ENCODE measurements at places on chromosomes 3 and 15.

GRCh38 chr3:49805897-49806701 lies 3.0 kb downstream of the INKA1 start:
- DNase-seq = peak; percentile 68

GRCh38 chr3:9330166-9330703 lies 32.6 kb upstream of the THUMPD3 start:
- DNase-seq = no peak

DNA sequence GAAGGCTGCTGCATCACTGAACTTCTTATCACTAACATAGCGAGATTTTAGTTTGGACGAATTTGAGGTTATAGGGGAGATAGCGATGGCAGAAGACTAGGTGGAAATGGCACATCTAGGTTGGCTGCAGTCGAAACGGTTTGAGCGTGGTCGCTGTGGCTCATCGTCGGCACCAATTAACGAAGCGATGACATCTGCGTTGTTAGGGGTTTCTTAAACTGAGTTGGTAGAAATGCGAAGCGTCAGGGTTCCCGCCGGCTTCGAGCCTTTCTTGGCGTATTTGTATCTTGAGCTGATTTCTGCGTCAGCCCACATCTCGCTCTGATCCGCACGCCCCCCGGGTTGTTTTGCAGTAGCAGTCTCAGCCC lies 319 bp downstream of the LNP1 start:
- DNase-seq = no peak

DNA sequence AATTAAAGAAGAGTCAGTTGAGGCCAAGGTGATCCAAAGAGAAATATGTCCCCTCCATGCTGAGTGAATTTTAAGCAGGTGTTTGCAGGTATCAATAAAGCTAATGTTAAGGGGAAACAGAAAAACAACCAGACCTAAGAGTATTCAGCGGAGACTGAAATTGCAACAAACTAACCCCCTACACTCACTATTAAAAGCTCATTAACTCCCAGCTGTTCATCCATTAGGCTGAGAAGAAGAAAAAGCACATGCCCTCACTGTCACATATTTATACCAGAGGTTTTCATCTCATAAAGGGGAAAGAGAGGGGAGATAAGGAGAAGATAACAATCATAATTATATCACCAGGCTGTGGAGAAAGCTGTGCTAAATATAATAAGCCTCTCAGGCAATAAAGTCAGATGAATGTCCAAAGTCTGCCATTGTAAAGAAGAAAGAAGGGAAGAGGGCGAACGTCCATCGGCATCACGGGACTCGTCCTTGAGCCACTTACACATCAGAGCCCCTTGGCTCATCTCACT lies 145.2 kb downstream of the TAFA4 start:
- DNase-seq = no peak

GRCh38 chr15:99369196-99369595 lies 117.9 kb downstream of the LRRC28 start:
- DNase-seq = no peak

- no peak for DNase-seq
These were observed 243.6 kb downstream of the ZIC1 start for GRCh38 chr3:147652651-147653366.

GRCh38 chr3:133927540-133928066 lies 31.9 kb upstream of the RAB6B start:
- DNase-seq = peak; percentile 58

GRCh38 chr15:45776772-45777171 lies 141.9 kb downstream of the SQOR start:
- DNase-seq = no peak

DNA sequence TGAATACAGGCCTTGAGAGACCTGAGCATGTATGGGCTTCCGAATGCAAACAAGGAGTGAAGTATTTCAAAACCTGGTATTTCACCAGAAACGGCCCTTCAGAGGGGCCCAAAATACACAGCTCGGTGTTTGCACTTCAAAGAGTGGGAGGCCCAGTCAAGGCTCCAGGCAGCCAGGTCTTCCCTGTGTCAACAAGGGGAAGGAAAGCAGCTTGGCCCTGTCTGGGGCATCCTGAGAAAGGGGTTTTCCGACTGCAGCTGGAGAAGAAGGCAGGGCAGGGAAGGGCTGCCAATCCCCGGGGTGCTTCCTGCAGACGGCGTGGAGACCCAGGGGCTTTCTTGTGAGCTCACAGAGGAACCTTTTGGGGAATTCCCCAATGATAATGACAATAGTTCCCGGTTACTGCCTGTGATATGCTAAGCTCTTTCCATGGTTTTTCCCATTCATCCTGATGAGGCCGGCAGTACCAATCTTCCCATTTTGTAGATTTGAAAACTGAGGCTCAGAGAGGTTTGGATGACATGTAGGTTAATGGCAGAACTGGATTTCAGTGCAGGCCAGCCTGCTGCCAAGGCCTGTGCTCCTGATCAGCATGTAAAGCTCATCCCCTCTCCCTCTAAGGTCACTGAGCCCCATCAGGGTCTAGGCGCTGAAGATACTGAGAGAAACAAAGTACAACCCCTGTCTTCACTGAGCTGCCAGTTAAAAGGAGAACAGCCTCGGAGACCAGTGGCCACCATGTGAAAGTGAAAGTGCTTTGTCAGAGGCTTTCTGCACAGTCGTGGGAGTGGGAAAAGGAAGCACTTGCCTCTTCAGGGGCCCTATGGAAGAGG lies 43.0 kb upstream of the TLE3 start:
- DNase-seq = peak; percentile 77

- no peak for DNase-seq
These were observed 70.2 kb upstream of the MYZAP start for GRCh38 chr15:57521503-57521902.

- DNase-seq = no peak
These were observed 18.5 kb downstream of the TTC21A start for GRCh38 chr3:39125841-39126500.

DNA sequence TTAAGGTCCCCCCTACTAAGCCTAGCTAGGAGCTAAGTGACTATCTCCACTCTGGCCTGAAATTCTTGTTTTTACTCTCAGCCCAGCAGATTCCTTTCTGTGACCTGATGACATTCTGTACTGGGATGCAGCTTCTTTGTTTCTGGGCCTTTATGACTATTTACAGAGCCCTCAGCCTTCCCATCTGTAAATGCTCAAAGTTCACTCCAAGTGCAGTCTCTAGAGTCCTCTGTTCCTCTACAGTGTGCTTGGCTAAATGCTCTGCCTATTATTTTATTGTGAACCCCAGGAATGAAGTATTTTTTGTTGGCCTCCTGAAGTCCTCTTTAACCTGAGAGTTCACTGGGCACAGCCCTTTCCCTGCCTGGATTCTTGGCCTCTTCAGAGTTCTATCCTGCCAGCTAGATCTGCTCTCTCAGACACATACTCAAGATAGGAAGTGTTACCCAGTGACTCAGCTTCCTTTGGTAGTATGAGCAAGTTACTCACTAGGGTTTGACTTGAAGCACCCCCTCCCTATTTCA lies 278.1 kb upstream of the P2RY1 start:
- no peak for DNase-seq

GRCh38 chr3:106740116-106740515 lies 637.1 kb upstream of the CCDC54 start:
- DNase-seq = no peak

DNA sequence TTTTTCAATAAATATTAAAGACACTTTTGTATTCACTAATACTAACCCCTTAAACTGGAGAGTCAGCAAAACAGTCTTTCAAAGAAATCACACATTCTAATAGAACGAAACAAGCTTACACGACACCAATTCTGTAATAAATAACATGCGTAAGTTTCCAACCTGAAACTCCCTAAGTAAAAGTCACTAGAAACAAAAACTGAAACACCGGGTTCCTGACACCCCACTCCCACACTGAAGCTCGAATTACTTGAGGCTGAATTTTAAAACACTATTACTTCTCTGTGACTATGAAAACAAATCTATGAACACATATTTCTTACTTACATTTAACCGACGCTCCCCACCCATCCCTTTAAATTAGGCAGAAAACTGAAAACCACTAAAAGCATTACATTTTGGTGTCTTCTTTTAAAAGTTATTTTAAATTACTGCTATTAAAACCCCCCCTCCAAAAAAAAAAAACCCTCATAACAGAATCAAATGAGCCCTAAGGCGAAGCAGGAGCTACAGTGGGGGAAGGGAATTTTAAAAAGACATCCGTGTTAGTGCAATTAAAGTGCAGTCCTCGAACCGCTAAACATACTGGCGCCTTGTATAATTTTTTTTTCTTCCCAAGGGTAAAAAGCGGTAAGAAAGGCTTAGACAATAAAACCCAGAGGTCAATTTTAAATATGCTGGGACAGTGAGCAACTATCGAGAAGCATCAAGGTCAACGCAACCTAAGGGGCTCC lies 878 bp downstream of the SPPL2A start:
- DNase-seq = no peak

- DNase-seq = no peak
These were observed 87.3 kb upstream of the CGNL1 start for GRCh38 chr15:57288926-57289580.

GRCh38 chr15:95887666-95888390 lies 442.7 kb upstream of the NR2F2 start:
- no peak for DNase-seq

DNA sequence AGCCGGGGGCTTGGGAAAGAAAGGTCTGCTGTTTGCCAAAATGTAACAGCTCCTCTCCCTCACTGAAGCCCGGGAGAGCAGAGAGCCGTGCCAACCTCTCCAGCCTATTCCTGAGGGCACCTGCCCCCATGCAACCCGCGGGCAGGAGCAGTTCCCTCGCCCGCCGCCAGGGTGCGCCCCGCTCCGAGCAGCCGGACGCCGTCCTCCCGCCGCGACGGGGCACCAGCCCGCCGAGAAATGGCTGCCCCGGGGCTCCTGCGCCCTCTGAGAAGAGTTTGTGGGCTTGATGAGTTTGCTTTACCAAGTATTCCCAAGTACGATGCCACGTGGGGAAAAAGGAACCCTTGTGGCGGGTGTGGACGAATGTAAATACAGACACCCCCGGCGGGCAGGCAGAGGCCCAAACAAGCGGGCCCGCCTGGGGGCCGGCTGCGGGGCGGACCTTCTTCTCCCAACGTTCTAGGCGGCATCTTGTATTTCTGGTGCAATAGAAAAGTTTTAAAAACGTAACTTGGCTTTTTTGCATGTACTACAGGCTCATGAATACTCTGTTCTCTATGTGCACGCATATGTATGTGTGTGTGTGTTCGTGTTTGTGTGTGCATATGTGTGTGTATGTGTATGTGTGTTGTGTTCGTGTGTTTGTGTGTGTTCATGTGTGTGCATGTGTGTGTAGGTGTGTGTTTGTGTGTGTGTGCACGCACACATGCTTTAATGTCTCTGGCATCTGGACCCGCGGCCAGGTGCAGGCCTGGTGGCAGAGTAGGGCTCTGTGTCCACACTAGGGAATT lies 162.9 kb downstream of the CHSY1 start:
- peak; percentile 80 for DNase-seq

DNA sequence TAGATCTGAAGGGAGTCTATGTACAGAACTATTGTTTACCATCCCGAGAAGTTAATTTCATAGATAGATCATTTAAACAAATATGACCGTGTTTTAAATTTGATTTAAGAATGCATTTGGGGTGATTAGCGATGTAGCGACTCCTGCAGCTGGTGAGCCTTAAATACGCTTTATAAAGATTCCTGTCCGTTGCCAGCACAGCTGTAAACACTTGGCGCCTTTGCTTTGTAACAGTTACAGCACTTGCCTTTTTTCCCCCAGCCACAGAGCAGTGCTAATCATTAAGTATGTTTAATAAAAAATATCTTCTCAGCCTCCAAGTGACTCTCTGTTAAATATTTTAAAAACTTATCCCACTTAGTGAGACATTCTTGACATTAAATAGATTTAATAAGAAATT lies 333.8 kb downstream of the FEZF2 start:
- DNase-seq = no peak

DNA sequence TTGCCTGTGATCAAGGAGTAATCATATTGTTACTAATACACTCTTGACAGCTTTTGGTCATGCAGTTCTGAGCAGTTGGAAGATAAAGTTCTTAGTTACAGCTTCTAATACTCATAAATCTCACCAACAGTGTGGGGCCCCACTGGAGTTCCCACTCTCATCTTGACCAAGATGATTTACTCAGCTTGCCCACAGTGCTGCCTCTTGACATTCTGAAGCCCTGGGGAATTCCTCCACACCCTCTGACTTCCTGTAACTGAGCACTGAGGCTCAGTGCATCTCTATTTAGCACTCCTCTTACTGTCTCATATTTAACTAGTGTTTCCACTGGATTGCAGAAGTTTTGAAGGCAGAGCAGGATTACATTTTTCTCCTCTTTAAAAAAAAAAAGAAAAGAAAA lies 1.9 kb upstream of the ARL6IP5 start:
- no peak for DNase-seq

GRCh38 chr3:39287216-39288164 lies 7.7 kb upstream of the CX3CR1 start:
- no peak for DNase-seq

DNA sequence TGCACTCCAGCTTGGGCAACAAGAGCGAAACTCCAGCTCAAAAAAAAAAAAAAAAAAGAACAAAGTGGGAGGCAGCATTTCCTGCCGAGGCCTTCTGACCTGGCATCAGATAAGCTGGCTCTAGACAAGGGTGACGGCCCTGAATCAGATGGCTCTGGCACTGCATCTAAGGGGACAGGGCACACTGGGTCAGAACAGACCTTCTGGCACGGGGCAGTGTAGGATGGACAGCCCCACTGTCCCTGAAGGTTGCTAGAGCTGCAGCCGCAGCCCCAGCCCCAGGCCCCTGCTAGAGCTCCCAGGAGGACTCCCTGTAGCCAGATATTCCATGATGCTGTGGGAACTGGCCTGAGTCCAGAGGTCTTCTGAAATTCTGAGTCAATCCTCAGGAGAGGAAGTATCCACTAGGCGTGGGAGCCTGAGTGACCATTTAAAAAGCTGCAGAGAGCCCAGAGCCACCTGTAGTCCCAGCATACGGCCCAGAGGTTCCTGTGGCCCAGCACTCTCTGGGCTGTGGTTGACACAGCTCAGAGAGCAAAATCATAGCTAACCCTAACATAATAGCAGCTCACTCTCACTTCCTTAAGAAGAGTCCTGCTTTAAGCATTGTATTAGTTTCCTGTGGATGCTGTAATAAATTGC lies 69.2 kb upstream of the MFGE8 start:
- DNase-seq = no peak

DNA sequence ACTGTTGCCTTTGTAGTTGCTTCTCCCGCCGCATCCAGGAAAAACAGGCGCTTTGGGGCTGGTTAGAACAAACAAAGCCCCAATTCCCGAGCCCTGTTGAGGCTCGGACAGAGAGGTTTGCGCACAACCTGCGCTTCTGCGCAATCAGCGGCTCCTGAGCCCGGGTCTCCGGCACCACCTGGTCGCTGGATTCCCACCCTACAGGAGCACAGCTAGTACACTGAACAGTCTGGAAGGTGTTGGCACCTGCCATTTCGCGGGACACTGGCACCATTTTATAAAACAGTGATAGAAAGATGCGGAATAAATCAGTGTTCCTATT lies 13.8 kb downstream of the ZIC4 start:
- DNase-seq = no peak

- DNase-seq = no peak
These were observed 1029.8 kb downstream of the ROBO1 start for GRCh38 chr3:78737988-78738387.

- DNase-seq = no peak
These were observed 391.9 kb downstream of the OCA2 start for GRCh38 chr15:27707257-27707656.

- no peak for DNase-seq
These were observed 21.0 kb downstream of the IFT122 start for GRCh38 chr3:129461022-129461421.

GRCh38 chr3:51711352-51712037 lies 4.6 kb downstream of the GRM2 start:
- DNase-seq = no peak

- no peak for DNase-seq
These were observed 388.3 kb downstream of the FEZF2 start for GRCh38 chr3:61985020-61985419.
